ENCODE measurements at places on chromosomes 11 and 22. TPM values are rescaled to one million over a fixed set of nuclear protein-coding genes. Genes with fewer than 3 reads are reported as not detected.

SCGB1C1 gene
- not detected for total RNA-seq

ANO9 gene
- not detected for total RNA-seq

BCO2 gene
- 4.1 TPM for total RNA-seq

JAM3 gene
- total RNA-seq: 108 TPM

IL18 gene
- 6.7 TPM for total RNA-seq

SCO2 gene
- total RNA-seq: 3.1 TPM

OR51F2 gene
- total RNA-seq: not detected

PKDREJ gene
- total RNA-seq: under 0.01 TPM

DNA sequence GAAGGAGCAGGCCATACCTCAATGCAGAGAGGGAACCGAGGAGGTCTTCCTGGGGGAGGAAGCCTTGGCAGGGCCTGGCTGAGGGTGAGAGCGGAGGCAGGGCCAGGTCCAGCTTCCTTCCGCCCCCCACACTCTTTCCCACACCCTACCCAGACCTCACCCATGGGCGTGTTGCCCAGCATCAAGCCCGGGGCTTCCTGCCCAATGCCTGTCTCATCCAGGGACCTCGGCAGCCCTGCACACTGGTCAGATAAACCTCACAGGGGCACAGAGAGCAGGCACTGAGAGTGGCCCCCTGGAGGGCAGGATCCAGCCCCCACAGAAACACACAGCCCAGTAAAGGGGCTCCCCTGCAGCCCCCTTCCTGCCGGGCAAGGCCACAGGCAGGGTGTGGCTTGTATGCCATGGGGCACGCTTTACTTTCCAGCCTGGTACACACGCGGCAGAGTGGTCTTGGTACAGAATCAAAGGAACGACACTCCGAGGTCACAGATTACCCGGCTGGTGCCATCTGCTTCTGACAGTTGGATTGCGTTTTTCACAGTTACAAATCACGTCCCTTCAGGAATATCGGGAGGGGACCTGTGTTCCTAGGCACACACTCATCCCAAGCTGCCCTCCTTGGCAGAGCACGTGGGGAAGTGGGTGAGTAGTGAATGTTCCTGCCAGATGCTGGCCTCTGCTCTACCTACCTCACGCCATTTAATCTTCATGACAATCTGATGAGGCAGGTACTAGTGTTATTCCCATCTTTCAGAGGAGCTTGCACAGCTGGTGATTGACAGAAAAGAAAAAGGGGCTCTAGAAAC is 20.0 kb upstream of the CD5 start:
- no peaks in the 10 kb centered on the region for H3K4me1 ChIP-seq
- H3K4me3 ChIP-seq: no peak overlapping the region
- no peak for DNase-seq
- no peak overlapping the region for H3K27ac ChIP-seq
- H3K27me3 ChIP-seq: no peaks in the 10 kb centered on the region

GRCh38 chr22:19499236-19499879 is 19.6 kb downstream of the CDC45 start:
- H3K27me3 ChIP-seq: peaks cover under 1% of the 10 kb centered on the region
- H3K4me1 ChIP-seq: peaks cover 4% of the 10 kb centered on the region
- no peak overlapping the region for H3K27ac ChIP-seq
- no peak overlapping the region for H3K4me3 ChIP-seq
- no peaks in the 10 kb centered on the region for H3K36me3 ChIP-seq
- no peak for DNase-seq

DNA sequence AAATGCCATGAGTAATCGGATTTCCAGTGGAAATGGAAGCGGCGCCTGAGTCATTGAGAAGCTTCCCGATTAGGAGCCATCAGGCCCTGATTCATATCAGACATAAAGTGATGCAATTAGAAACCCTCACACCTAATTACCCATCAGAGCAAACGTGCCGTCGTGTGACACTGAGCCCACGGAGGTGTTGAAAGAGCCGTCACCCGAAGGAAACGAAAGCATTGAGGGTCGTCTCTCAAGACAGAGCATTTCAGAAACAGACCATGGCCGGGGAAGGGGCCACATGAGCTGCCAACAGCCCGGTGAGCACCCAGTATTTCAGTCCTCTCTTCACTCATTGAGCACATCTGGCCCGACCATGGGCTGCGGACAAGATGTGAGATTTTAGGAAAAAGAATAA is 829.3 kb downstream of the TBC1D22A start:
- no peak overlapping the region for H3K4me3 ChIP-seq
- no peaks in the 10 kb centered on the region for H3K36me3 ChIP-seq
- H3K27ac ChIP-seq: no peak overlapping the region

DNA sequence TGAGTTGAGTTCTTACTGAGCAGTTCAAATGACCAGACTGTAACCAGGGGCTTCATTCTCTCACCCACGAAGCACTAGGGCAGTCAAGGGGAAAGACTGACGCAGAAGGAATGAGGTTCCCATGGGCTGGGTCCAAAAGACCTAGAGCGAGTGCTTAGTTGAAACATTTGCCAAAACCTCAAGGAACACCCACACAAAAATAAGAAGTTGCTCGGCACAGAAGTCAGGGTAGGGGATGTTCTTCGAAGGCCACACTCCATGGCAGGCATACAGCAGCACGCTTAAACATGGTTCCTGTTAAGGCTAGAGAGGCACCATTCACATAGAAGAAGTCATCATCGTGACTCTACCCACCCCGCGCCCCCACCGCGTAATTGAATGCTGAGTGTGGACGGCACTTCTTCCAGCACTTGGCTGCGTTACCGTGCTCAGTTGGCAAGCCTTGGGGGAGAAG is 52.9 kb downstream of the TIMP3 start:
- H3K27ac ChIP-seq: peak overlapping the region; percentile 1
- H3K27me3 ChIP-seq: no peaks in the 10 kb centered on the region
- peaks cover 62% of the 10 kb centered on the region for H3K4me1 ChIP-seq
- H3K4me3 ChIP-seq: no peak overlapping the region

DNA sequence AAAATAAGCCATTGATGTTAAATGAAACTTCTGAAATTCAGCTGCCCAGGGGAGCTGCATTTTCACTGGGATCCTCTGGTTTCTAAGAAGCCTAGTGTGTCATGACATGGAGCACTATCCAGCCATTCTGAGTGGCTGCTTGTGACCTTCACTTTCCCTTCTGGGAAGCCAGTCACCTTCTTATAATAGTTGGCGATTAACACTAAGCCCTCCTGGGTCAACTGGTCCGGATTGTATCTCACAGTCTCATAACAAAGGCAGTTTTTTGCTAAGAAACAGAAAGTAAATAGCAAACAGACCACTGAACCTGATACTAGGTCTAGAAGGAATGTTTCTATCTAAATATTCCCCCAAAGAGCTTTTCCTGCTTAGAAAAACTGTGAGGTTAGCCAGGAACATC is 7.9 kb downstream of the CSRP3 start:
- H3K27ac ChIP-seq: no peak overlapping the region
- DNase-seq: no peak

DNA sequence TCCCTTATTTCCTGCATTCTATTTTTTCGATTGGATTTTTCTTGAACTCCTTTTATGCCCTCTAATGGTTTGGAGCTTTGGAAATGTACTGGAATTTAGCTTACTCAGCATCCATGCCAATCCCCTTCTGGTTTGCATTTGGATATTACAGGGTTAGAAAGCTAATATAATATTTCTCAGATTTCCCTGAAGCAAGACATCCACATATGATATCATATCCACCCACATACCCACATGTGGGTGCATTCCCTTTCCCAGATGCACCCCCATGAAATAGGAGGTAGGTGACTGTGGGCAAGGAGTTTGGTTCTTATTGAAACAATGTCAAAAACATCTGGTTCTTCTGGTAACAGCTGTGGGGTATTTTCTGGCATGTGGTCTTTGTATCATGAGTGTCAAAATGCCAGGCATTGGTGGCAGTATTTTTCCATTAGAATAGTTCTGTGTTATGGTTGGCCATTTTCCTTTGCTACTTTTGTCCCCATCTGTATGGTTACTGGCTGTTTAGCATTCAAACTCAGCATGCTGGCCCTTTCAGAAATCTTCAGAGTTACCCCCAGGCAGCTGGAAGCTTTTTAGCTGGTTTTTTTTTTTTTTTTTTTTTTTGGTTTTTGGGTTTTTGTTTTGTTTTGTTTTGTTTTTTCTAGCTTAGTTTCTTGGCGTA is 32.7 kb upstream of the DDX10 start:
- H3K27ac ChIP-seq: no peak overlapping the region
- H3K4me1 ChIP-seq: no peaks in the 10 kb centered on the region
- H3K4me3 ChIP-seq: no peak overlapping the region
- H3K36me3 ChIP-seq: no peaks in the 10 kb centered on the region

- H3K36me3 ChIP-seq: peaks cover 17% of the 10 kb centered on the region
- H3K4me3 ChIP-seq: peak overlapping the region; percentile 79
- no peak for DNase-seq
- H3K27me3 ChIP-seq: no peaks in the 10 kb centered on the region
- H3K27ac ChIP-seq: no peak overlapping the region
Observed at GRCh38 chr11:65355776-65356393, 1.3 kb downstream of the TIGD3 start.

- H3K27me3 ChIP-seq: no peaks in the 10 kb centered on the region
- H3K4me3 ChIP-seq: no peak overlapping the region
Observed at GRCh38 chr11:45187375-45187774, 40.9 kb downstream of the PRDM11 start.

DNA sequence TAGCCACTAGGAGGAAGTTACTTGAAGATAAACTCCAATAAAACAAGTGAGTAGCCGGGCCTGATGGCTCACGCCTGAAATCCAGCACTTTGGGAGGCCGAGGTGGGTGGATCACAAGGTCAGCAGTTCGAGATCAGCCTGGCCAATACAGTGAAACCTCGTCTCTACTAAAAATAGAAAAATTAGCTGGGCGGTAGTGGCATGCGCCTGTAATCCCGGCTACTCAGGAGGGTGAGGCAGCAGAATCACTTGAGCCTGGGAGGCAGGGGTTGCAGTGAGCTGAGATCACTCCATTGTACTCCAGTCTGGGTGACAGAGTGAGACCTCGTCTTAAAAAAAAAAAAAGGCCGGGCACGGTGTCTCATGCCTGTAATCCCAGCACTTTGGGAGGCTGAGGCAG is 34.0 kb upstream of the CLPB start:
- DNase-seq: no peak
- H3K27me3 ChIP-seq: no peaks in the 10 kb centered on the region
- no peaks in the 10 kb centered on the region for H3K36me3 ChIP-seq
- H3K4me3 ChIP-seq: no peak overlapping the region

GRCh38 chr11:36155124-36155561 is 134.1 kb downstream of the COMMD9 start:
- no peaks in the 10 kb centered on the region for H3K36me3 ChIP-seq
- H3K27me3 ChIP-seq: no peaks in the 10 kb centered on the region
- H3K4me1 ChIP-seq: peaks cover 14% of the 10 kb centered on the region
- H3K4me3 ChIP-seq: no peak overlapping the region
- peak overlapping the region; percentile 22 for H3K27ac ChIP-seq
- DNase-seq: no peak

DNA sequence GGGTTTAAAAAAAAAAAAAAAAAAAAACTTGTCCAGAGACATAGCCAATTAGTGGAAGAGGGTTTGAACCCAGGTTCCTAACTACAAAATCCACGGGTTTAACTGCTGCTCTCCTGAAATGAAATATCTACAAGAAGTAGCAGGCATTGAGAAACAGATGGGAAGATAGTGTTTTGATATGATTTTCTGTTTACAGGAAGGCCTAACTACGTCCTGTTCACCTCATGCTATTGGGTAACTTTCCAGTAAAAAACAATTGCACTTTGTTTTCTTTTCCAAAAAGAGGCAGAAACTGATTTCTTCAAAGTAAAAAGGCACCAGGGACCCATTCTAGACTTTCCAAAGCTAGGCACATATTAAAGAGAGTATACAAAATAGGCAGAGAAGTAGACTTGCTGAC is 5.9 kb upstream of the C11orf91 start:
- H3K4me1 ChIP-seq: peaks cover 65% of the 10 kb centered on the region
- peak overlapping the region; percentile 79 for H3K27ac ChIP-seq
- no peaks in the 10 kb centered on the region for H3K27me3 ChIP-seq
- H3K4me3 ChIP-seq: no peak overlapping the region
- DNase-seq: no peak

- no peak for DNase-seq
- H3K4me3 ChIP-seq: no peak overlapping the region
- no peaks in the 10 kb centered on the region for H3K36me3 ChIP-seq
- no peaks in the 10 kb centered on the region for H3K4me1 ChIP-seq
Observed at GRCh38 chr11:35478471-35479091, 46.8 kb downstream of the PAMR1 start.

- no peak overlapping the region for H3K4me3 ChIP-seq
- no peak overlapping the region for H3K27ac ChIP-seq
- DNase-seq: no peak
- no peaks in the 10 kb centered on the region for H3K36me3 ChIP-seq
- no peaks in the 10 kb centered on the region for H3K27me3 ChIP-seq
Observed at GRCh38 chr11:118439646-118440045, 3.4 kb downstream of the KMT2A start.

DNA sequence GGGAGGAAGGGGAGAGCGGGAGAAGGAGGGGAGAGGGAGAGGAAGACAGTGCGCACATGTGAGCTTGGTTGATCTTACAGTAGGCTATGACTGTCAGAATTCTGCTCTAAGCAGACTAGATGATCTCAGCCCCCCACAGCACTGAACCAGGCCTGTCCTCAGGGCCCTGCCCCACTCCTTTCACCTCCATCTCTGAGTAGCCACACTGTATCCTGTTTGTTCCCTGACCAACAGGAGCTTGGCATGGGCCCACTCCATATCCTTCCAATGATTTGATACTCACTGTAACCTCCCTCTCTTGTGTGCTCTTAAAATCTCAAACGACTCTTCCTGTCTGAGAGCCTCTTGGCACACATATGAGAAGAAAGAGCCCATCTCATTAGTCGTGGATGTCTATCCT is 86.1 kb upstream of the PARVA start:
- DNase-seq: no peak
- peaks cover 30% of the 10 kb centered on the region for H3K4me1 ChIP-seq
- H3K36me3 ChIP-seq: no peaks in the 10 kb centered on the region
- no peak overlapping the region for H3K4me3 ChIP-seq
- no peak overlapping the region for H3K27ac ChIP-seq

DNA sequence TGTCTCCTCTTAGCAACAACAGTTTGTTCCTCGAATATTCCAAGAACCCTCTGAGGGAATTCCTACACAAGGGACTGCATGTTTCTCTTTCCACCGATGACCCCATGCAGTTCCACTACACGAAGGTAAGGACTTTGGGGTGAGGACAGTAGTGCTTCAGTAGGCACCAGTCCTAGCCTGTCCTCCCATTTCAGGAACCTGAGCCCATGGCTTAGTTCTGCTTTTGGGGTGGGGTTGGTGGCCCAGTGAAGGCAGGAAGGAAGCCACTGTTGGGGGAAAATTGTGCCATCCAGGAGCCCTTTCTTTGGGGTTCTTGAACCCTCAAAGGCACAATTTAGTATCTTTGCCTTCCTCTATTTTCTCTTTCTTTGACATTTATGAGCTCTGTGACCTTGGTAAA is 38.2 kb downstream of the RNF141 start:
- no peak overlapping the region for H3K27ac ChIP-seq
- DNase-seq: no peak
- no peaks in the 10 kb centered on the region for H3K4me1 ChIP-seq
- peaks cover 37% of the 10 kb centered on the region for H3K36me3 ChIP-seq
- H3K27me3 ChIP-seq: no peaks in the 10 kb centered on the region

- H3K4me1 ChIP-seq: peaks cover 13% of the 10 kb centered on the region
- no peaks in the 10 kb centered on the region for H3K36me3 ChIP-seq
- DNase-seq: no peak
Observed at GRCh38 chr11:119729951-119730613, 1.1 kb upstream of the NECTIN1 start.
